ENCODE measurements at places on chromosomes 1 and 21.

DNA sequence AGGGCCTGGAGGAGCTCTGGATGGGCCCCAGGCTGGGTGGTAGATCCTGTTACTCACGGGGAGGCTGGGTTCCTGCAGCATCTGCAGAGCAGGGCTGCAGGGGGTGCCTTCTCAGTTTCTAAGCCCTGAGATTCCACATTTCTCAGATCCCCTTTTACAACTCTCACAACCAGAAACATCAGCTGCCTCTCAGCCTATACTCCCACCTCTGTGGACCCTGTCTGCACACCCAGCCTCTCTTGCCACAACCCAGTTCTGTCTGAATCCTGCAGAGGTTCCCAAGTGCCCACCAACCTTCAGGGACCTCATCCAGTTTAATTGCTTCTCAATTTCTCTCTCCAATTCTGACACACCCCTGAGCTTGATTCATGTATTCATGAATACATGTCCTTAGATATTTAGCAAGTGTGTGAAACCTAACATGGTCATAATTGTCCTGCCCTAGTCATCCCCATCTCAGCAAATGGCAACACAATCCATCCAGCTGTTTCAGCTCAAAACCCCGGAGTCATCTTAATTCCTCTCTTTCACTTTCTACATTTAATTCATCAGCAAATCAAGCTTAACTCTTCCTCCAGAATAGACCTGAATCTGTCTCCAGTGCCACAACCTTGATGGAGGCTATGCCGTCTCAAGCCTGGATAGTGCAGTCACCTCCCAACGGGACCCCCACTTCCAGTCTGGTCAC, 57.0 kb upstream of the NEK2 start:
- DNase-seq: no peak

DNA sequence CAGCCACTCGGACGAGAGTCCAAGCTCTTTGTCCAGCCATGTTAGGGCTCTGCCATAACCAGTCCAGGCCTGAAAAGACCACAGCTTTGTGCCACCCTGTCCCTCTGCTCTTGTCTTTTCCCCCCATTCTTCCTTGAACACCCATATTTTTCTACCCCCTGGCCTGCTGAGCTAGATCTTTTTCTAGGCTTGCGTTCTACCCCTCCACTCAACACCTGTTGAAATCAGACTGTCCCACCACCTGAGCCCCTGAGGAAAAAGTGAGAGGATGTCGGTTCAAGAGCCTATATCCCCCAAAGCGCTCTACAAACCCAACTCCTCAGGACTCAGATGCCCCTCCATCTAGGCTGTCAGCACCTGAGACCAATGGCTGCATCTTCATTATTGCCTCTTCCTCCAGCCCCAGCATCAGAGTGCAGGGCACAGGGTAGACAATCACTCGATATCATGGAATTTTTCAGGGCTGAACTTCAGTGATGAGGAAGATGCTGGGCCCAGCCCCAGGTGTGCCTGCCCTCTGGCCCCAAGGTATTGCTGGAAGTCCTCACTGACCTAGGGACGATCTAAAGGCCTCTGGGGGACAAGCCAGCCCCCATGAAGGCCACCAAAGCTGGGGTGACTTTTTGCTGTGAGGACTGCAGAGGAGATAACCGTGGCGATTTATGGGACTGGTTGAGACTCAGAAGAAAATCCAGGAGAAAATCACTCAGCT, 75.3 kb downstream of the CD247 start:
- no peak for DNase-seq

DNA sequence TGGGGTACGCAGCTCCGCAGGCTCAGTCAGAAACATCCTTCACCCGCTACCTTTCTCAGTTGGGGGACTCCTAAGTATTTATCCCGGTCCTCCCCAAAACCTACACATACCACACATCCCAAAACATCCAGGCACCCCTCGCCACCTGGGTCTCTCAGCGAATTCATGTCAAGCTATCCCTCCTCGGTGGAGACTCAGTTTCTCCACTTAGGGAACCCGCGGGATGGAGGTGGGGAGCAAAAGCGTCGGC, 1.3 kb upstream of the ZBTB7B start:
- no peak for DNase-seq

- no peak for DNase-seq
Measured at GRCh38 chr21:44611551-44611950, 328 bp upstream of the KRTAP10-8 start.

GRCh38 chr1:179767177-179767581, 24.1 kb downstream of the FAM163A start:
- DNase-seq: no peak

DNA sequence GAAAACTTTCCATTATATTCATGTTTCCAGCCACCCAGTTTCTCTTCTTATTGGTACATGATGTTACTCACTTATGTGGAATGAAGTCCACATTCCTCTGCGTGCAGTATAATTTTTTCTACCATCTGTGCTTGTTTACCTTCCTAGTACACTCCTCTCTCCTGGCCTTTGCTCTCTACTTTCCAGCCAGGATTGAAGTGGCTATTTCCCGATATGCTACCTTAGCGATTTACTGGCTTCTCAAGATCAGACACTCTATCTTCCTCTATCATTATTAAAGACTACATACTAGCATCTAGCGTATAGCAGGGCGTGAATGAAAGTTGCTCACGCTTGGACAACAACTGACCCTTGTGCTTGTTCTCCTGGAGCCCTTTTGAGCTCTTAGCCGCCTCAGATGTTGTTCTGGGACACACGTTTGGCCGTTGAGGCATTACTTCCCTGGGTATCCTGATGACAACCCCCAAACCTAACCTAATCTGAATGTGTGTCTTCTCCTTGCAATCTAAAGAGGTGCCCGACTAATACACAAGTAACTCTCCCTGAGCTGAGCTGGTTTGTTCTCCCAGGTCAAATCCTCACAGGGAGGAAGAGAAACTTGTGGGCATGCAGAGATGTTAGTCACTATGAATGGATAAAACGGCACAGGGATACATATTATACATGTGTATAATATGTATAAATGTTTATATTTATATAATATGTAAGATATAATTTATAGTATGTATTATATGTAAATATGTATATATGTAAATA, 13.4 kb upstream of the MTARC2 start:
- DNase-seq: no peak

- DNase-seq: no peak
Measured at GRCh38 chr1:43847290-43847689, 86.3 kb upstream of the ARTN start.

DNA sequence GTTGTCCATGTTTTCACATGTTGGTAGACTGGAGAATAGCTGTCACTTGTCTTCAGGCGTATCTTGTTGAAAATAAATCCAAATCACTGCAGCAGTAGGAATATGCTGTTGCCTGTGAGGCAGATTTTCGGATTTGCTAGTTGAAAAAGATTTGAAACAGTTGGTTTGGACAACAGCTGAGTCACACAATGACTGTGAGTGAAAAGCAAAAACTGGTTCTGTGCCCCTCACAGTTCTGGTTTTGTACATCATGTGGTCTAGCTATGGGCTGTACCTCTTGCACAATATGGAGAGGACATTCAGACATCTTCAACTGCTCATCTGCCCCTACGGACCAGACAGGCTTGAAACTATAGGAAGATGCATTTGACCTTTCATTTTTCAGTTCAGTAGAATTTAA, 1.8 kb downstream of the ARF1 start:
- DNase-seq: no peak

- DNase-seq: no peak
Measured at GRCh38 chr1:168093616-168094015, 43.1 kb downstream of the GPR161 start.

- no peak for DNase-seq
Measured at GRCh38 chr1:4265836-4266235, 365.8 kb upstream of the C1orf174 start.

DNA sequence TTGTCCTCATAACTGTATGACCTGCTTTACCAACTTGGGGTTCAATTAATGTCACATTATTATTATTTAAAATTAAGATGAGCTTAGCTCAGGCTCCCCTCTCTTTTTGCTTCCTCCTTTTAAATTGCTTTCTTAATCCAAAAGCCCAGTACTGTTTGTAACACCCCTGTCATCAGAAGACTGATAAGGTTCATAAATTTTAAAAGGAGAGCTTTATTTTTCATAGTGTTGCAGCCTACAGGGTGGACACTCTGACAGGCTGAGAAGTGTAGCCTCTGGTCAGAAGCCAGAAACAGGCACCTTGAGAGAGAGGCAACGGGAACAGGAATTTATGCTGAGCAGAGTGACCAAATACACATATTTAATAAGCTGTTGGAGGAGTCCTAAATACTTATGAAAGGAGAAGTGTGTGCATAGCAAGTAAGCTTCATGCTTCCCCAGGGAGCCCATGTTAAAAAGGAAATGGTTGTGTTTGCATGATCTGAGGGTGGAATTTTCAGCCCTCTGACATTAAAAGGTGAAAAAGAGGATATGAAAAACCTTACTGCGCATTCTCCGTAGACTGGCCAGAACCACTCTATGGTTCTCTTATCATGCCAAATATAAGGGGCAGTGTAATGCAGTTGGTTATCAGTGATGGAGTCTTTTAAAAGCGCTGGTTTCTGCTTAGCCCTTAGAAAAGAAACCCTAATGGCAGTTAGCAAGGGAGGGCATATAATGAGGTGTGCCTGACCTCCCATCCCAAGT, 30.5 kb upstream of the FGGY start:
- no peak for DNase-seq

All from stimulated activated CD4-positive, alpha-beta T cell treated with anti-CD3 and anti-CD28 coated beads, Interleukin-15, amount 100 ng/mL, for 24 hours (primary cell).